ENCODE measurements at places on chromosomes 16 and 17. TPM values are rescaled to one million over a fixed set of nuclear protein-coding genes. Genes with fewer than 3 reads are reported as not detected.

The TIGD7 gene
- total RNA-seq: 9.4 TPM

The HCRT gene
- total RNA-seq: not detected

The DPEP1 gene
- total RNA-seq: 0.17 TPM

The TMEM238L gene
- not detected for total RNA-seq

The PNMT gene
- total RNA-seq: not detected

The AIPL1 gene
- total RNA-seq: not detected

The PTX4 gene
- 0.15 TPM for total RNA-seq

The GH1 gene
- not detected for total RNA-seq

The PERCC1 gene
- total RNA-seq: not detected

The TANC2 gene
- total RNA-seq: 8.2 TPM

The CD300LG gene
- total RNA-seq: not detected

The CALB2 gene
- 1.6 TPM for total RNA-seq

The NGFR gene
- total RNA-seq: 0.07 TPM

The OR1A1 gene
- not detected for total RNA-seq

The ERI2 gene
- 29.1 TPM for total RNA-seq

The SECTM1 gene
- 13.0 TPM for total RNA-seq

The HSF4 gene
- 58.0 TPM for total RNA-seq

The KRTAP1-1 gene
- not detected for total RNA-seq

The MYADML2 gene
- total RNA-seq: not detected

The KCNH6 gene
- total RNA-seq: not detected

The CCL1 gene
- not detected for total RNA-seq

The MMP15 gene
- total RNA-seq: 4.8 TPM

The CACNG3 gene
- not detected for total RNA-seq

The NOTUM gene
- 0.15 TPM for total RNA-seq

The MBTD1 gene
- total RNA-seq: 11.5 TPM

The TCAP gene
- 1.1 TPM for total RNA-seq

The KRT13 gene
- total RNA-seq: not detected

The CDRT4 gene
- total RNA-seq: 7.6 TPM

The MYH1 gene
- not detected for total RNA-seq

The KRT17 gene
- total RNA-seq: 0.42 TPM

The PAQR4 gene
- 19.0 TPM for total RNA-seq

The KRTAP3-1 gene
- not detected for total RNA-seq

The LPO gene
- 0.07 TPM for total RNA-seq

All from NCI-H460 (cell line).